Esophagus squamous epithelium (tissue), 5 donors: ENCODE measurements at places on chromosomes 4 and X. TPM values are rescaled to one million over a fixed set of nuclear protein-coding genes. Genes with fewer than 3 reads are reported as not detected.

Gene DCHS2
- 1.5 TPM for total RNA-seq

Gene TMEM154
- total RNA-seq: 83.1 TPM

Gene GAGE12J
- total RNA-seq: not detected

Gene GLOD5
- total RNA-seq: not detected

Gene STPG2
- not detected for total RNA-seq

Gene TMEM35A
- 2.7 TPM for total RNA-seq

Gene TCEAL6
- not detected for total RNA-seq

Gene TRPC5OS
- not detected for total RNA-seq

Gene ZNF718
- total RNA-seq: 4.2 TPM

Gene CYLC1
- total RNA-seq: not detected

Gene NDST3
- total RNA-seq: not detected

Gene EMD
- total RNA-seq: 12.7 TPM

Gene SPATA18
- 5.4 TPM for total RNA-seq

Gene VSIG1
- total RNA-seq: 0.35 TPM

Gene HPGD
- 54.8 TPM for total RNA-seq

Gene XK
- total RNA-seq: 3.1 TPM

Gene NUP54
- 19.5 TPM for total RNA-seq

Gene TMEM31
- total RNA-seq: not detected

Gene RHOXF1
- not detected for total RNA-seq

Gene SLIT2
- total RNA-seq: 5.2 TPM

Gene IL9R
- total RNA-seq: 1.4 TPM

Gene TBC1D25
- total RNA-seq: 7.4 TPM

Gene USP51
- 0.13 TPM for total RNA-seq

Gene F8A2
- total RNA-seq: not detected

Gene TET2
- total RNA-seq: 19.1 TPM

Gene ATG4A
- total RNA-seq: 5.9 TPM

Gene TCEAL3
- 38.3 TPM for total RNA-seq

Gene RAB9B
- 0.23 TPM for total RNA-seq

Gene PRR32
- not detected for total RNA-seq
